Stimulated activated CD8-positive, alpha-beta memory T cell treated with anti-CD3 and anti-CD28 coated beads, Interleukin-4, amount 100 ng/mL, for 1 hour (primary cell): ENCODE measurements at places on chromosomes 5 and 9.

DNA sequence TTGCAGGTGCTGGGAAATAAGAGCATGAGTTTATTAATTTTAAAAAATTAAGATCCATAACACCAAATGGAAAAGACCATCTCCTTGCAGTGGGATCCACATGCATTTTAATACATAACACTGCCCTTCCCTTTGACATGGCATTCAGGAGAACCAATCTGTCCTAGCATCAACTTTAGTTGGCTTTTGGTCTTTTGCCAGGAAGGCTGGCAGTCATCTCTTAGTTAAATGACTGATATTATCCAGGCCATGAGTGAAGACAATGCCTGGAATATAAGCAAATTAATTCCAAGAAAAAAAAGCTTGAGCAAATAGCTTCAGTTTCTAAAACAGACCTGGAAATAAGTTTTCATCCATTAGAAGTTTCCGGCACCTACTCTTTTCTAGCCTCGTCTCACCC lies 55.1 kb upstream of the OTULINL start:
- no peak for DNase-seq

DNA sequence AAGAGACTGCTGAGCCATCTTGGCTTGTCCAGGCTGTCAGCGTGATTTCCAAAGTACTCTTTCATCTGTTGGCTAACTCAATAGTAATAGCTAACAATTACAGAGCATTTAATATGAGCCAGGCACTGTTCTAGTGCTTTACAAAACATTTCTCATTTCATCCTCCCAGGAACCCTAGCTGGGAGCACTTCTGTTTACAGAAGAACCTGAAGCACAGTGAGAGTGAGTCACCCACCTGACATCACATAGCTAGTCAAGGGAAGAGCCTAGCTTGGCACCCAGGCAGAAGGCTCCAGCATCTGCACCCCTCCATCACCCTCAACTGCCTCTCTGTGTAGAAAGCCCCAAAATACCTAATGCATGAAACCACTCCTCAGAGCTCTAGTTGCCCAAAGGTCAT lies 57.5 kb upstream of the IQGAP2 start:
- DNase-seq: no peak

GRCh38 chr9:20405616-20406015 lies 216.7 kb downstream of the MLLT3 start:
- no peak for DNase-seq

DNA sequence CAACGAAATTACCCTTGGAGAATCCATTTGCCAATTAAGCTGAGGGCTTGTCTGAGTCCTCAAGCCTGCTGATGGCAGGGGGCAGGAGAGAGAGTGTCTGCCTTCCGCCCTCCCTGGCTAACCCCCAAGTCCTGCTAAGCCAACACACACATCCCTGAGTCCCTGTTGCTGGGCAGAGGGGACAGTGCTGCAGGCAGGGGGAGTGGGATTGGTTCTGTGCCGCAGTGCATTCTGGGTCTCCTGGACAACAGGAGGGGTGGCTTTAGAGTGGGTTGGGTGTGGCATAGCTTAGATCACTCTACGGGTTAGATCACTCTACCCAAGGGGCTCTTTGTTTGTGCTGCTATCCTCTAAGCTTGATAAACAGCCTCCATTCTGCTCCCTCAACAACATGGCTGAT lies 427.7 kb downstream of the CDK5RAP2 start:
- no peak for DNase-seq

DNA sequence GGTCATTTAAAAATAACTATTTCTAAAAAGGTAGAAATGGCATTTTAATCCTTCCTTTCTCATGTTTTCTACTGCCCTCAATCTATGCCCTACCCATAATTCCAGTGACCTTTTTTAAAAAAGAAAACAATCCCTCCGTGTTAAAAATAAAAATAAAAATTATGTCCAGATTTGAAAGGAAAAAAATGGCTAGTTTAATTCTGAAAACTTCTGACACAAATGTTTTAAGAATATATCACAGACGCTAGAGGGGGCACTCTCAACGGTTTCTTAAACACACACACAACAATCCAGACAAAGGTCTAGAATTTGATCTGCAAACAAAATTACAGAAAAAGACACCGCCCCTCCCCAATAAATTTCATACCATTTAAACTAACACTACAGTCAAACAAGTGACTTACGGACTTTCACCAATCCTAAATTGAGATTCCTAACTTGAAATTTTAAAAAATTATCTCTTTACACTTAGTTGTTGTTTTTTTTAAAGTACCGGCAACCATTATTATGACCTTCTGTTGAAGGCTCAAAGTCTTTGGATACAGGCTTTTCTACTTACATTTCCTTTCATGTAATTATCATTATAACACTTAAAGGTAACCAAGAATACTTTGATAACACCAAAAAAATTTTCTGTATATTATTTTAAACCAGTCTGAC lies 38.2 kb downstream of the CLINT1 start:
- no peak for DNase-seq
